Stimulated activated CD4-positive, alpha-beta T cell treated with anti-CD3 and anti-CD28 coated beads, Interleukin-12 subunit alpha, Interleukin-12 subunit beta, amount 100 ng/mL, for 24 hours (primary cell): ENCODE measurements at places on chromosomes 2 and 18.

- no peak for DNase-seq
These were observed 37.6 kb downstream of the GLI2 start for GRCh38 chr2:120773186-120773800.

DNA sequence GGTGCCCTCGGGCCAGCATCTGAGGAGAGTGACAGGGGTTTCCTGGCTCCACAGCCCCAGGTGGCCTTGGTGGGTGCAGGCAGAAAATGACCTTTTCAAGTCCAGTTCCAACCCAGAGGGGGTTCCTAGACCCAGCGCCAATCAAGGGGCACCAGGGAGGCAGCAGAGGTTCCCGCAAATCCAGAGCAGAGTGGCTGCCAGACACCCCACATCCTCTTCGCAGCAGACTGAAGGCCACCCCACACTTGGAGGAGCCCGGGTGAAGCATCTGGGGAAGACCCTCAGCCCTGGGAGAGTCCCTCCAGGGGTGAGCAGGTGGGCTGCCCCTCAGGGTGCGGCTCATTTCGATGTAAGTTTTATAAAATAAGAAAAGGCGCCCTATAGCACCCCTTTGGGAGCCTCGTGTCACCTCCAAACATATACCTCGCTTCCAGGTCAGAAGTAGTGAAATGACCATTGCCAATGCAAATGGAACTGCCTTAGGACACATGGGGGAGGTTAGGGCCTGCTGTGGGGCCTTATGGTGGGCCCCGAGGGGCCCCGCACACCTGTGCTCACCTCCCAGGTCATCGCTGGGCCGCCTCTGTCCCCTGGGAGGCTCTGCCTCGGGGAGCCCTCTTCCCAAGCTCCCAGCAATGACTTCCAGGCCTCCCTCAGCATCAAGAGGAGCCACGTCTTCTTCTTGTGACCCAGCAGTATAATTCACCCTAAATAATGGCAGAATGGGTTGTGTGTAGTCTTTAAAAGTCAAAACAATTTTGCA lies 11.0 kb downstream of the RTP5 start:
- DNase-seq, result no peak

- DNase-seq, result no peak
These were observed 6.4 kb upstream of the CLEC4F start for GRCh38 chr2:70826696-70827350.

DNA sequence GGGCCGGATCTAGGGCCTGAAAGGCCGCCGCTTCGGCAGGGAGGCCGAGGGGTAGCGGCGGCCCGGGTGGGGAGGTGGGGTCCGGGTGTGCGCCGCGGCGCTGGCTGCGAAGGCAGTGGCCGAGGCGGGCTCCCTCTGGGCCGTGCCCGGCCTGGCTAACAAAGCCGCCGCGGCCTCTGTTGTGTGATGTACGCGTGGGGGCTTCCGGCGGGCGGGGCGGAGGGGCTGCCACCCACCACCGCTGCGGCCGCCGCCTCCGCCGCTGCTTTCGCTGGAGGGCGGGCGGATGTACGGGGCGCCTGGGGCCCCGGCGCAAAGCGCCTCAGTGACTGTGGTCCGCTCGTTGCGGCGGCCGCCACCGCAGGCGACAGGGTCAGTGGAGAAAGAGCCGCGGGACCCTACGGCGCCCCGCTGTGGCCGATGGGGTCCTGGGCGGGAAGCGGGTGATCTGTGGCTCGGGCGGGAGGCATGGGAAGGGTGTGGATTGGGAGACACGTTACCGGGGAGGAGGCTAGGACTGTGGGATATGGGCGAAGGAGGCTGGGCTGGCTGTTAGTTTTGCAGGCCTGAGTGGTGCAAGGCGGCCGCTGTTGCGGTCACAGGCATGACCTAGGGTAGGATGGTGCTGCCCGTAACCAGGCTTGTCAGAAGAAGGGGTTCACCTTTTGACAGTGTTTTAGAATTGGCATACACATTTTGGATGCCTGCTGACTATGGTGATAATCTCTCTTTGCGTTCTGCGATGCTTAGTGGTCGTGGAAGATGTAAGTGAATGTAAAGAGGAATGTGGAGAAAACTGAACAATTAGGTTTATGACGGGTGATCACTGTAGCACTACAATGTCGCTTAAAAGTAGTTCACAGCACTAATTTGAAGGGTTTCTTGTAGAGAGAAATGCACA lies 662 bp downstream of the BZW1 start:
- peak; percentile 13 for DNase-seq

GRCh38 chr2:85922199-85922598 lies 33.4 kb upstream of the ST3GAL5 start:
- no peak for DNase-seq

DNA sequence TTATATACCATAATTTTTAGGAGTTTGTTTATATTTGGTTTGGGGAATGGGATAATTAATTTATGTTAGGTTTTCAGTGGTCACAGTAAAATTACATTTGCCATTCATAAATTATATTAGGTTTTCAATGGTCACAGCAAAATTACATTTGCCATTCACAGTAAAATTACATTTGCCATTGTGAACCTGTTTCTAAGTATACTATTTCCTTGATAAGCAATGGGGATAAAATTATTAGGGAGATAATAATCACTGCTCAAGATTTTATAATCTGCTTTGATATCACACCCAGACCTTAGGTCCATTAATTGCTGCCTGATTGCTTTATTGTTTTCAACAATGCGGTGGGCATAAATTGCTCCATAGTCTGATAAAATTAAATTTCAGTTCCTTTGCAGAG lies 124.6 kb downstream of the ASXL3 start:
- DNase-seq, result no peak

DNA sequence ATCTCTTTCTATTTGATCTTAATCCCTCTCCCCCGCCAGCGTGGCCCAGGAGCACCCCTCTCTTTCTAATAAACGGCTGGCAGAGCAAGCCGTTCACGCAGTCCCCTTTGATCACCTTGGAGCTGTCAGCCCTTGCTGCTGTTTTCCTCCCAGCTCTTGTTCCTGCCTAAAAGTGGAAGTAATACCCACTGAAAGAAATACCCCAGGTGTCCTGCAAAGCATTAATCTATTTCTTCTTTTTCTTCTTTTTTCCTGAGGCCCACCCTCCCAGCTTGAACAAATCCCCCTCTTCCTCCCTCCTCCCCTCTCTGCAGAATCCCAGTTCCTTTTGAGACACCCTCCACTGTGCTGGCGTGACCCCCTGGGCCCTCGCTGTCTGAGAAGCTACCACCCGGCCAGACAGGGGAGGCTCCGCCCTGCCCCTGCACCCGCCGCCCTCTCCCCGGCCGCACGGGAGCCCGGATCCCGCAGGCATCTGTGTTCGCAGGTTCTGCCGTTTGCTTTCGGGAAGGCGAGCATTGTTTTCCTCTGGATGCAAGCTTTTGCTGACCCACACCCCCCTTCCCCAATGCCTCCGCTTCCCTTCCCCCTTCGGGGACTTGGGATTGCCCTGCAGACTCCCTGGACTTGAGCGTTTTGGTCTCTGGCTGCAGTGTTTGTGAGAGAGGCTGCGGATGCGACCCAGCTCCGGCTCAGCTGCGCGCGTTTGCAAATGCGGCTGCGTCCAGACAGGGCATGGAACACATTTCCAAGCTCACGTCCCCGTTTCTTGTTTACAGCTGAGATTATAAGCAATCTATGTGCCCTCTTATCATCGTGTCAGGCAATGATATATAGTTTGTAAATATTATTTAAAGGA lies 631.5 kb downstream of the NYAP2 start:
- no peak for DNase-seq

GRCh38 chr18:36333414-36333813 lies 35.9 kb downstream of the FHOD3 start:
- DNase-seq, result no peak

- no peak for DNase-seq
These were observed 30.3 kb upstream of the DARS1 start for GRCh38 chr2:136015699-136016098.

DNA sequence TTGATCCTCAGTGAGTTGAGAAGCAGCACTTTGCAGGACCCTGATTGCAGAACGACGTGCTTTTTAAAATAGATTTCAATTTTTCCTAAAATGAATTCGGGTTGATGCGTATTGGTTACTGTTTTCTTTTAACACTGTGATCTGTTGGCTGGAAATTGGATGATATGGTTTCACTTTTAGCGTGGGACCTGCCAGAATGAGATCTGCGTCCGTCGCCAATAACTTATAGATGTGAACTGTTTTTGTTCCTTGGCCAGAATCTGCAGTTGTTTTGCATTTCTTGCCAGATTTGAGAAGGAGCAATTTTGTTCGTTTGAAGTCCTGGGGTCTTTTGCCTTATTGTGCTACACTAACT lies 703 bp downstream of the UGGT1 start:
- DNase-seq, result no peak

DNA sequence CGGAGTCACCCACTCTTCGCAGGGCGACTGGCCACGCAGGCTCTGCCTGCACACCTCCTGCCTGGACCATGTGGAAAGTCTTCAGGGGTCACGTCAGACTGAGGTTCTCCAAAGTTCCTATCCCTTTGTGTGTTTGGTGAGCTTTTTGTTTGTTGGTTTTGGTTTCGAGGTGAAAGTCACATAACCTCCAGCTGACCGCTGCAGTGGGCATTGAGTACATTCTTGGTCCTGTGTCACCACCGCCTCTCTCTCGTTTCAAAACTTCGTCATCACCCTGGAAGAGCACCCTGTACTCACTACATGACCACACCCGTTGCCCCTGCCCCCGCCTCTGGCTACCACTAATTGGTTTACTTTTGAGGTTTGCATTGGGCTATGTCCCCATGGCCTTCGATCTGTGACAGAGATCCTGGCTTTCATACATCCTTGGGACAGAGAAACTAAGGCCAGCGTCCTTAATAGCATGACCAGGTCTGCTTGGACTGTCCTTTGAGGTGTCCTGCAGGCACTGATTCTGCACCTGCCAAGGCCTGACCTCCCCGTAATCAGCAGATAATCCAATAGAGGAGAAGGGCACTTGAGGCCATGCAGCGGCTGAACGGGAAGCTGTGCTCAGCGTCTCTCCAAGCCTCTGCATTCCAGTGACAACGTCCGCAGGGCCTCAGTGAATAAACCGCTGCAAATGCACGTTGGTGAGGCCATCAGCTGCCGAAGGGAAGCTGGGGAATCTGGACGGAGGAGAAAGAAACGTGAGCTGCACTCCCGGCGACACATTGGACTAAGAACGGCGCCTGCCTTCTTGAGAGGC lies 46.8 kb downstream of the SH3BP4 start:
- DNase-seq, result no peak

DNA sequence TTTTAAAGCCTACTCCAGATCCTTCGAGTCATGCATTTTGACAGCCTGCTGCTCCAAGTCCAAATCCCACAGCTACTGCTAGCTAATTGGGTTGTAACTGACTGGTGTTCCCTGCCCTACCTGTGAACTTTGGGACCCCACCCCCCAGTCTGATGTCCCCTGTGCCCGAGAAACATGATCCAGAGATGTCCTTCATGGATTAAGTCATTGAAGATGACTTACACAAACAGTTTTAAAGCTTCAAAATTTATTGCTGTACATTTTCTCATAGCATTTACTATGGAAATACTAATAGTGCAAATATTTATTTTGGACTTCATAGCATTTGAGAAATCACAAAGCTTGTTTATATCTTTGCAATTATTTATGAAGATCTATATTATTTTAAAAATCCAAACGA lies 73.1 kb downstream of the MBD2 start:
- DNase-seq, result no peak

DNA sequence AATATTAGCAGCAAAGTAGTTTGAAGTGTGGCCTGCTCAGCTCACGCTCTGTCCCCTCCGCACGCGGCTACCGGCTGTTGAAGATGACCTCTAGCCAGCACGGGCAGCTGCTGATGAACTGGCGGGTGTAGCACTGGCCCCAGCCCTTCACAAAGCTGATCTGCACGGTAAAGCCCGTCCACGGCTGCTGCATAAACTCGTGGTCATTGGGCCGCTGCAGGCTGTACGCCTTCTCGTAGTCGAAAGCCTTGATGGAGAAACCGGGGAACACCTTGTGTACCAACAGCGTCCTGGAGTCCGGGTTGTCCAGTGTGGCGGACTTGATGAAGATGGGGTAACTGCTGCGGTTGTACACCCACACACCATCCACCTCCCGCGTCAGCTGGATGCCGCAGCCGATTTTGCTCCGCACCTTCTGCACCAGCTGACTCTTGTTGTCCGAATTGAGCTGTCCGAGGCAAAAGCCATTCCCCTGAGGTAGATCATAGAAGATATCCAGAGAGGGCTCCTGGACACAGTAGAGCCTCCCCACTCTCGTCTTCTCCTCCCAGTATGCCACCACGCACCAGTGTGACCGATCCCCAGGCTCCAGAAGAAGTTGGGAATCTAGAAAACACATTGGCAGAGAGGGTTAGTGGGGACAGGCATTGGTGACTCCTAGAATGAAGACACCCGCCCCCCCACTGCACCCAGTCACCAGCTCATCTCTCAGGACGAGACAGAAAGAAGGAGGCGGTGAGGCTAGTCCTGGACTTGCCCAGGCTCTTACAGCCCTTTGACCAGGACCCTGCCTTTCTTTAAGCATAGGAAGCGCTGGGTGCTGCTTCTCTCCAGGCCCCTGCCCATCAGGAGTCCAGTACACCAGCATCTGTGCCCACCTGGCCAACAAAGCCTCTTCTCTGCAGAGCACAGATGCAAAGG lies 29.2 kb downstream of the SMAD7 start:
- DNase-seq, result no peak

GRCh38 chr2:39418491-39418890 lies 18.6 kb downstream of the MAP4K3 start:
- DNase-seq, result no peak

DNA sequence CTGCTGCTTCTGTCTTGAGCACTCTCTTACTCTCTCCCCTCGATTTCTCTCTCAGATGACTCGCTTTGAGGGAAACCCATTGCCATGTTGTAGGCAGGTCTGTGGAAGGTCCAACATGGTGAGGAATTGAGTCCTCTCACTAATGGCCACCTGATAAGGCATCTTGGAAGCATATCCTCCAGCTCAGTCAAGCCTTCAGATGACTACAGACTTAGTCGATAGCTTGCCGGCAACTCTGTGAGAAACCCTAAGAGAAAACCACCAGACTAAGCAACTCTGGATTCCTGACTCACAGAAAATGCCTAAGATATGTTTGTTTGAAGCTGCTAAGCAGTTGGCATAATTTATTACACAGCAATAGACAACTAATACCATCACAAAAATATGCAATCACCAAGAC lies 51.2 kb downstream of the WDR75 start:
- no peak for DNase-seq

DNA sequence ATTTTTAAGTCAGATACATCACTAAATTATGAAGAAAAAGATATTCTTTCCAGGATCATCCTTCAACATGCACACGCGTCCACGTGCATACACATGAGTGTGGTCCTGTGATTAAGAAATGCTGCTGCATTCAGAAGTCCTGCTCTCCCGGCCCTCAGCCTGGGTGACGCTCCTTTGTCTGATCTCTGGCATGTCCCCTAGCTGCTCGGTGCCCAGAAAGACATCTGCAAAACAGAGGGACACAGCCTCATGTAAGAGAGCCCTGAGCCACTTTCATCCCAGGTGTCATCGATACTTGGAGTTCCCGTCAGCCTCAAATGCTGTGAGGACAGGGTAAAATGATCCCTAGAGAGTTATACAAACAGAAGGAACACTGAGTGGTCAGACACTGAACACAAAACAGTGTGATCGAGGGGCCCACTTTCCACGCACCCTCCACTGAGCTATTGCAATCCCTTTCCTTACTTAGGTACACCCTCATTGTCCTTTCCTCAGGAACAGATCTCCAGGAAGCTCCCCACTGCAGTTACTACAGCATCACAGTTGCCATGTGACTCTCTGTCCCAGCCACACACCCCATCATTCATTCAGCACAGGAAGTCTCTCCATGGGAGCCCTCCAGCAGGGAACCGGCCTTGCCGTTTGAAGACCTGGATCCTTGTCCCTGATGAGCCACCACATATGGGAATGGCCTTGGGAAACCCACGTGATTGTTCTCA lies 32.1 kb downstream of the CRACDL start:
- DNase-seq, result no peak

- DNase-seq, result no peak
These were observed 75.3 kb downstream of the GALNT3 start for GRCh38 chr2:165718610-165719210.
